Stimulated activated CD4-positive, alpha-beta T cell treated with anti-CD3 and anti-CD28 coated beads, Interleukin-1b, Interleukin-23, amount 100 ng/mL, for 1 hour (primary cell): ENCODE measurements at places on chromosomes 12 and 14.

GRCh38 chr14:57254884-57255283 is 13.8 kb downstream of the EXOC5 start:
- no peak for DNase-seq

- DNase-seq = no peak
Observed at GRCh38 chr14:68476212-68477109, 316.4 kb downstream of the ZFP36L1 start.

DNA sequence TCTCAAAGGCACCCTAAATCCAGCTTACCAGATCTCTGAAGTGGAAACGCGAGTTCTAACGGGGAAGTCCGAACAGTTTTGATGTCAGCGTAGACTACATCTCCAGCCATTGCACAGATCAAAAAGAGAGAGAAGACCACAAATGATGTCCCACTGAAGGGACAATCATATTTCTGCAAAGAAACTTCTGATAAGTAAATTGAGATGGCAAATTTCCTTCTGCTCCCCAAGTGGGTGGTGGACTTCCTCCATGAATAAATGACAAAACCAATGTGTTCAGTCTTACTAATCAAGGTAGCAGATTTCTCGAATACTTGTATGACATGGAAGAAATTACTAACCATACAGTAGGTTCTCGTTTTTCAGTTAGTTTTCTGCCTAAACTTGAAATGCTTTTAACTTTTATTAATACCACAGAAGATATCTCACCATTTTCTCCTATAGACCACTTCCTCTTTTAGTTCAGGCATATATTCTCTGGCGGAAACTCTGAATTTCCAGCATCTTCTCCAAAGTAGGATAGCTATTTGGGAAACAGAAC is at the start of gene CLECL1:
Gene CLECL1, minus strand, starts transcription at position 177 of the 541 bp plus-strand sequence.
- DNase-seq = no peak

GRCh38 chr12:47361389-47362021 is 281.7 kb upstream of the AMIGO2 start:
- DNase-seq = no peak

DNA sequence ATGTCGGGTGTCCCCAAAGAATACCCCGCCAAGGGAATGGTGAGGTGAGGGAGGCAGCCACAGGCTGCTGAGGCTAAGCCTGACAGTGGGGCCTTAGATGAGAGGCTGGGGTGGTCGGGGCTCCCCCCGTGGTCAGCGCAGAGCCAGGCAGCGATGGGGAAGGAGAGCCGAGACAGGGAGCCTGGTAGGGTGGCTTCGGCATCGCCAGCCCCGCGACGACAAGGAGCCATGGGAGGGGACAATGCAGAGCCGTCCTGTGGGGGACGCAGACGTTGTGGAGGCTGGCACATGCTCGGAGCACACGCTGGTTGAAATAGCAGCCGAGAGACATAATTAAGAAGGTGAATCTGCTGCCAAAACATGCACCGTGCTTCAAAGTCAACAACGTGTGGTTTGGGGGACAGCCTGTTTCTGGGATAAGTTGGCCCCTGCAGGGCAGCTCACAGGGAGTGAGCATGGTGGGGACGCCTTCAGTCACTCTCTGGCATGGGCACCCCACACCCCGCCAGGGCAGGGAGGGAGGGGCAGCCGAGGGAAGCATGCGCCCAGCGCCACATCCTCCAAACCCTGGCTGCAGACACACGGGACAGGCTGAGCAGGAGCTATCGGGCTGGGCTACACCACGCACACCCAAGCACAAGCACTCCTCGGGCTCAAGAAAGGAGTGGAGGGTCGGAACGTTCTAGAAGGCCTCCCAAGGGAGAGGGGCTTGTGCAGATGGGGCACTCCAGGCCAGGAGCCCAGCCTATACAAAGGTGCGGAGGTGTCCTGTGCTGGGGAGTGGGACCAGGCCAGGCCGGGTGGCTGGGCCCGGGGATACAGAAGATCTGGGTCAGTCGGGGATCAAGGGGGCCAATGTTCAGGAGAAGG is 66.6 kb upstream of the C14orf180 start:
- no peak for DNase-seq

DNA sequence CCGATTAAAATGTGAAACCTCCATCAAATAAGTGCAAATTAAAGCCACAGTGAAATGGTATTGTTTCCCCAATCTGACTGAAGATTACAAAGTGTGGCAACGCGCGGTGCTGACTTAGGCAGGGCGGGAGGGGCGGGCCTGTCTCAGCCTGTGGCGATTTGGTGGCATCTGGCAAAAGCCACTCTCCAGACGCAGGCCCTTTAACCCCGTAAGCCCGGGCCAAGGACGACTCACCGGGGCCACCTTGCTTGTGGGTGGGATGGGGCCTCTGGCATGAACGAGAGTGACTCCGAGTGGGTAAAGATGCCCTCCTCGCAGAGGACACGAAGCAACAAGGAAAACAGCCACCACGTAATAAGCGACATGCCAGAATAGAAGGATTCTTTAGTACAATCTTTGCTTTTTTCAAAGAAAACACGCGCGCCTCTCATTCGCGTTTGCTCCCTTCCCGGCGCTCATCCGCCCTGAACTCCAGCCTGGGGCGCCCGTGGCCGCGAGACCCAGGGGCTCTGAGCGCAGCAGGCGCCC is 815 bp downstream of the DEGS2 start:
- DNase-seq = no peak

- no peak for DNase-seq
Observed at GRCh38 chr12:112674539-112674938, 117.0 kb upstream of the RPH3A start.

DNA sequence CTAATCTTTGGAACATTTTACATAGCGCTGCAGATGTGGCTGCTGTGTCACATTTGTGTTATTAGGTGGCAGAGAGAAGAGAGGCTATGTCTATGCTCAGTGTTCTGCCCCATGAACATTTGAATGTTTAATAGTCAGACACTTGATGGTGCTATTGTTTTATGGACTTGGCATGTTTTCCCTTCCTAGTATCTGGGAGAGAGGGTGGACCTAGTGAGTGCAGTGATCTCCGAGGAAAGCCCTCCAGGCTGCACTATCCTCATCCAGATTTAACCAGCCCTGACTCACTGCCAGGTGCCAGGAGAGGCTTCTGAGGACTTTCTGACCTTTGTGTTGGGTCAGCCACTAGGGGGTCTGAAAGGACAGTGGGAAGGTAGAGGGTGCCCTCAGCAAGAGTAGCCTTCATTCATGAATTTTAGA is 24.3 kb downstream of the ZFC3H1 start:
- DNase-seq = no peak

- DNase-seq = no peak
Observed at GRCh38 chr14:64391113-64391725, 3.1 kb downstream of the MTHFD1 start.

- no peak for DNase-seq
Observed at GRCh38 chr12:12837813-12838153, 24.6 kb downstream of the DDX47 start.

- DNase-seq = no peak
Observed at GRCh38 chr12:123957196-123957595, 15.4 kb downstream of the CCDC92 start.

GRCh38 chr12:109951751-109952150 is 44.4 kb downstream of the GIT2 start:
- no peak for DNase-seq

DNA sequence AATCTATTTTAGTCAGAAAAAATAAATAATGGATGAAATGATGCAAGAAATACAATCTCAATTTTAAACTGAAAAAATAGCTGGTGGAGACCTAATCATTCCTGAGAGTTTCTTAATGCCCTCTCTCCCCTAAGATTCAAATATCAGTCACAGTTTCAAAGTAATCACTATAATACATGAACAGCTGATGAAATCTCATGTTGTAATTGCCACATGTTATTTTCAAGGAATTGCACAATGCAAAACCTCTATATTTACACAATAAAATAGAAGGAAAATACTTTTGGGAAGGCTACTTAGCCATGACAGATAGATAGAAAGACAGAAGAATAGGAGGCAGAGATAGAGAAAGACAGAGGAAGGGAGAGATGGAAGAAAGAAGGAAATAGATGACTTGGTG is 18.2 kb downstream of the IFNG-AS1 start:
- no peak for DNase-seq

GRCh38 chr14:100287202-100287997 is 18.8 kb downstream of the SLC25A29 start:
- no peak for DNase-seq

- DNase-seq = no peak
Observed at GRCh38 chr14:104778694-104779331, 16.7 kb downstream of the AKT1 start.

- no peak for DNase-seq
Observed at GRCh38 chr12:31297572-31298514, 28.1 kb downstream of the SINHCAF start.

- no peak for DNase-seq
Observed at GRCh38 chr12:71581206-71581605, 82.4 kb downstream of the ZFC3H1 start.

DNA sequence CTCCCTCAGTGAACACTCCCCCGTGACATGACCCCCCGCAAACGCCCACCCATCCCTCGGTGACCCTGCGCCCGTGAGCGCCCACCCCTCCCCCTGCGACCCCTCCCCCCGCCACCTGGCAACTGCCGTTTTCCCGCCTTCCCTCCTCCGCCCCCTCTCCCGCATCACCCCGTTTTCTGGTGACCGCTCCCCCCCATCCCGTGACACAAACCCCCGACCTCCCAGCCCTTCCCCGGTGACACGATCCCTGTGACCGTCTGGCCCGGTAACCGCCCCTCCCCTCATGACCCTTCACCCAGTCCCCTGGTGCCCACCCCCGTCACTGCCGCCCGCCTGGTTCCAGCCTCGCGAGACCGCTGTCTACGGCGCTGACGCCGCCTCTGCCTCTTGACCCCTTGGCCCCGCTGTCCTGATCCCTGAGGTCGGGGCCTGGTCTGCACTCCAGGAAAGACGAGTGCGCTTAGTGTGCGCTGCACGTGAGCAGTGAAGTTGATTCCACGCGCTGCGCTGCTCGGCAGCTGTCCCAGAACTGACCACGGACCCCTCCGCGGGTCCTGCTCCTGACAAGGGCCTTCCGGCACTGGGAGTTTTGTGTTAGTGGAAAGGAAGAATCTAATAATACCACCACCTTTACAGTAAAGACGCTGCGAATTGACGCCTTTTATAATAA is 59.4 kb downstream of the DDX51 start:
- no peak for DNase-seq

DNA sequence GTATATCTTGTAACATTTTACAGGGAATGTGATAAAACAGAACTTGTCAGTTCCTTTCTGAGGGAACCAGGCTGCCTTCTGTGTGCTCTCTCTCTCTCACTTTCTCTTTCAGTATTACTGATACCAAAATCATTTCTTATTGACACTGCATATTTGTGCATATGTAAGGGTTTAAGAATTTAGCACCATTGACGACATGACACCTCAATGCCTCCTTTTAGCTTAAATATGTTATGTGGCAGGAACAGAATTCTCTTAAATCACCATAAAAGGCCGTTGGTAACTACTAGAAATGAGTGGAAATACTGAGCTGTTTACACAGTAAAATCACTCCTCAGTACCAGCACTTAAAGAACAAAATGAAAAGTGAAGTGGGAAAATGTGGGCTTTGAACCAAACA is 457.7 kb upstream of the SYT1 start:
- no peak for DNase-seq

- DNase-seq = no peak
Observed at GRCh38 chr12:62915204-62915529, 19.8 kb downstream of the PPM1H start.

- DNase-seq = no peak
Observed at GRCh38 chr12:56994231-56994746, 12.1 kb downstream of the ZBTB39 start.

GRCh38 chr12:22574921-22575320 is 30.6 kb upstream of the C2CD5 start:
- no peak for DNase-seq

DNA sequence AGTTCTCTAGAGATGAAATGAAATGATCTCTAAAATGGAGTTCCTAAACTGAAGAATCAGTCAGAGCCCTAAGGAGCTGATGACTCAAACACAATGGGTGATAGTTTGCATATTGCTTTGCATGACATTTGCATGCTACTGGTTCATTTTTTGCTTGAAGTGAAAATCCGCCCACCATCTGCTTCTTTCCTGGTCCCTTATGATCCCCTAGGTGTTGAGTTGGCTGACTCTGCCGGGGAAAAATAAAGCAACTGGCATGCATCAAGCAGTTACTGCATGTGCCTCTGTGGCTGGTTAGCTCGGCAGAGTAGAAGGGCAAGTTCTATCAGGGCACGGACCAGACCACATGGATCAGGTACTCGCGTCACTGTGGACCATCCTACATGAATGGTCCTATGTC is 151.1 kb downstream of the PPM1H start:
- no peak for DNase-seq

GRCh38 chr14:69266572-69267345 is 6.8 kb downstream of the GALNT16 start:
- no peak for DNase-seq

DNA sequence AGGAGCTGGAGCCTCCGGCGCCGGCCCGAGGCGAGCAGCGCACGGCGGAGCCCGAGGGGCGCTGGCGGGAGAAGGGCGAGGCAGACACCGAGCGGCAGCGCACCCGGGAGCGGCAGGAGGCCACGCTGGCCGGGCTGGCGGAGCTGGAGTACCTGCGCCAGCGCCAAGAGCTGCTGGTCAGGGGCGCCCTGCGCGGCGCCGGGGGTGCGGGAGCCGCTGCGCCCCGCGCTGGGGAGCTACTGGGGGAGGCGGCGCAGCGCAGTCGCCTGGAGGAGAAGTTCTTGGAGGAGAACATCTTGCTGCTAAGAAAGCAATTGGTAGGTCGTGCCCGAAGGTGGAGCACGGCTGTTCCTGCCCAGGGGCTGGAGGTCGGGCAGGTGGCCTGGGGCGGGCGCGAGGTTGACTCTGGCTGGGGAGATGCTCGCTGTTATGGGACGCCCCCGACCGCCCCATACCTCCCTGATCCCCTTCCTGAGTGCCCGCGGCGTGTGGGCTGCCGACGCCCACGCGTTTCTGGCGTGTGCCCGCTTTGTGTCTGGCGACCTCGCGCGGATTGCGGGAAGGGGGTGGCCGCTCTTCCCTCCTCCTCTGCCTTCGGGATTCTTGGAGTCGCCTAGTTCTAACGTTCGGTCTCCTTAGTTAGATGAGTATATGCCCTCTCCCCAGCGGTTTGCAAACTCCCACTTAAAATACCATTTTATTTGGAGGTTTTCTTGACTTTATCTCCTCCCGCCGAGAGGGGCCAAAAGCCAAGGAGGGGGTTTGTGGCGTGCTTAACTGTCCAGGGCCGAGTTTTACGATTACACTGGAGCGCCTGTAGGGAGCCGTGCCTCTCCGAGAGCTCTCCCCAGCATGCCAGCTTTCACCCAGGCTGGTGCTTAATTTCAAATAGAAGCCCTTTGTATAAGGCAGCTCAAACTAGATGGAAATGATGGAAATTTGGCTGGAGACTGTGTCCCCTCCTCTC is 752 bp downstream of the DACT1 start:
- peak; percentile 7 for DNase-seq

DNA sequence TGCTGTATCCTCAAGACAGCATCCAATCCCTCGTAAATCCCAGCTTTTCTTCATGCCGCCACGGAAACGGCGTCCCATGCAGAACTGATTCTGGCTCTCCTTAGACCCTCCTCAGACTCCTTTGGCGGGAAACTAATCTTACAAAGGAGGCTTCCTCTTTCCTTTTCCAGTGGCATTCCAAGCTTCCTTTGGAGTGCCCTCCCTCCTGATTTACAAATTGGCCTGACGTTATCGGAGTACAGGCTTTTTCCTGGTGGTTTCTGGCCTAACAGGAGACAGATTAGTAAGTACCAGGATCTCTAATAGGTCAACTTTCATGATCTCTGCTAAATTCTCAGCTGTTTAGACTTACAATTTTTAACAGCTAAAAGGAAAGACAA is 1.3 kb upstream of the ZDHHC17 start:
- no peak for DNase-seq

- peak; percentile 2 for DNase-seq
Observed at GRCh38 chr12:111685322-111685810, 390 bp downstream of the BRAP start.
